ENCODE measurements at places on chromosomes 2 and 18.
A peak's percentile ranks its signal among the peaks of the same experiment; 100 is the strongest.

- DNase-seq = peak; percentile 70
Observed at GRCh38 chr2:233265899-233266431, 14.5 kb downstream of the ATG16L1 start.

GRCh38 chr2:30190637-30191036 is 40.7 kb upstream of the LBH start:
- no peak for DNase-seq

DNA sequence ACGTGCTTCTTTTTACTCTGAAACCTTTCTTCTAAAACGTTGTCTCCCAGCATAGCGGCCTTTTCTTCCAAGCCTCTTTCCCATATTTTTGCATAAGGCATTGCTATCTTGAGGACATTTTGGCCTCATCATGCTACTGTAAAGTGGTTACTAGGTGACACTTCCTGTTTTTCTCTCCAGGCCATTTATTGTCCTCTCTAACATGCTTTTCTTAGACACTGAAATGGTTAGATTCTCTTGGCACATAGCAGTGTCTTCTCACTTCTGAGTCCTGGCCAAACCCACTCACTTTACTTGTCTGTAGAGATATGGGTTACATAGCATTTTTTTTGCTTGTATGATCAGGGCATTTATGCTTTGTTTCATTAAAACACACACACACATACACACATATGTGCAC is 50.1 kb upstream of the KCNH7 start:
- DNase-seq = no peak

DNA sequence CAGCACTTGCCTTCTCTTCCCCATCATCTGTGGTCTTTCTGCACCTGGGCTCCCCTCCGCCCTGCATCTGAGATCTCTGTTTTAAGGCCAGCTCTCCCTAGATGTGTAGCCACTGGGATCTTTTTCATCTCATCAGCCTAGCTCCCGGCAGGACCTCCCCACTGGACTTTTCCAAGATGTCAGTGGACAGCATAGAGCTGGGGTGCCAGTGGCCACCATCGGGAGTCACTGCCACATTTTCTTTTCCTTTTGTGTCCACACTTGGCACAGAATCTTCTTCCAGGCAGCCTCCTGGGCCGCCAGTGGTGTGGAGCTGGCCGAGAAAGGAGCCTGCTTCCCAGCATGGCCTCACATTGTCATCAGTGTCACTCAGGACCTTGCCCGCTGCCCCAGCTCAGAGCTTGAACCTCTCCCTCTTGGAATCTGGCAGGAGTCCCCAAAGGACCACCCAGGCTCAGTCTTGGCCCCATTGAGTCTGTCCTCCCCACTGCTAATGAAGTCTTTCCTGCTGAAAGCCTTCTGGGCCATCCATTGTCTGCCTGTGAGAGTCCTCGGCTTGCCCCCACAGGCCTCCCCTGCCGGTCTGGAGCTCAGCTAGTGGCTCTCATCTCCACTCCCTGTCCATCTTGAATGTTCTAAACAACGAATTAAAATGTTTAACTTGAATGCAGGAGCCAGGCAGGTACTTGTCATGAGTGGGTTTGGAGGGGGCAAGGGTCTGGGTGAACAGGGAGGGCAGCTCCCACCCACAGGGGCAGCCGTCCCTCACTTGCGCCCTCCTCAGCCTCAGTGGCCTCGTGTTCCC is 324.4 kb downstream of the GBX2 start:
- no peak for DNase-seq

- no peak for DNase-seq
Observed at GRCh38 chr2:161910200-161910599, 163.8 kb downstream of the DPP4 start.

- DNase-seq = no peak
Observed at GRCh38 chr2:163626639-163627109, 109.1 kb downstream of the FIGN start.
